ENCODE measurements at places on chromosomes 7 and 10.

- no peak for DNase-seq
Measured at GRCh38 chr7:26673271-26673670, 191.1 kb downstream of the SKAP2 start.

- DNase-seq, result no peak
Measured at GRCh38 chr10:43078175-43078985, 1.5 kb downstream of the RET start.

DNA sequence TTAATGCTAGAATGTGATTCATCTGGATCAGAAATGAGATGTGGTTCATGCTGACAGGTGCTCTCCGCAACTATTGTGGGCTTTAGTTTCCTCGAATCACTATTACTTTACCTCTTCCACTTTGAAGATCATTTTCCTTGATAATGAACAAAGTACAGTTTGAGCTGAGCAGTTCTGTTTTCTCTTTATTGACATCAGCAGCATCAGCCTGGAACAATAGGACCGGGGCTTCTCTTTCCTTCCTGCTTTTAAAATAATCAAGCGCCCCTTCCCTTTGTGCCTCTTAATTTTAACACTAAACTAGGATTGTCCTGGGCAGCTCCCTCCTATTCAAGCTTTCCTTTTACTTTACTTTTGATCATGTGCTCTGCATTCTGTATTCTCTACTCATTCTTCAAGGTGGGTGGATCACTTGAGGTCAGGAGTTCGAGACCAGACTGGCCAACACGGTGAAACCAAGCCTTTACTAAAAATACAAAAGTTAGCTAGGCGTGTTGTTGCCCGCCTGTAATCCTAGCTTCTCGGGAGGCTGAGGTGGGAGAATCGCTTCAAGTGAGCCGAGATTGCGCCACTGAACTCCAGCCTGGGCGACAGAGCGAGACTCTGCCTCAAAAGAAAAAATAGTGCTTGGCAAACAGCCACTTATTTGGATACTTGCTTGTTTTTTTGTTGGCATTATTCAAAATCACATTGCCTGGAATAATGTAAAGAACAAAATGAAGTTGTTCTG is 67.0 kb upstream of the RHEB start:
- DNase-seq, result no peak

DNA sequence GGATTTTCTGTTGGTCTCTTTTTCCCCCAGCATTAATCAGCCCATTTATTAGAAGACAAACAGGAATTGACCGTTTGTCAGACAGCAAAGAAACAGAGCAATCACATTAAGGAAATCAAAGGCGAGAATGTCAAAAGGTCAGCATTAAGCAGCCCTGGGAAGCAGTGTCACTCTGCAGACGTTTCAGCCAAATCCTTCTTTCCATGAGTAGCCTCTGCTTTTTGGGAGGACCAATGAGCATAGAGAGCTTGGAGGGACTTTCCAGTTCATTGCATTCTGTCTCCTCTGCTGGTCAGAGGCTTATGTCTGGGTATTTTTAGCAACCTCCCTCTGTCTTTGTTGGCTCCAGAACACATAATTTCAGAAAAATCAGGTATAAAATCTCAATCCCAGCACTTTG is 481.4 kb downstream of the GALNT17 start:
- peak; percentile 48 for DNase-seq

DNA sequence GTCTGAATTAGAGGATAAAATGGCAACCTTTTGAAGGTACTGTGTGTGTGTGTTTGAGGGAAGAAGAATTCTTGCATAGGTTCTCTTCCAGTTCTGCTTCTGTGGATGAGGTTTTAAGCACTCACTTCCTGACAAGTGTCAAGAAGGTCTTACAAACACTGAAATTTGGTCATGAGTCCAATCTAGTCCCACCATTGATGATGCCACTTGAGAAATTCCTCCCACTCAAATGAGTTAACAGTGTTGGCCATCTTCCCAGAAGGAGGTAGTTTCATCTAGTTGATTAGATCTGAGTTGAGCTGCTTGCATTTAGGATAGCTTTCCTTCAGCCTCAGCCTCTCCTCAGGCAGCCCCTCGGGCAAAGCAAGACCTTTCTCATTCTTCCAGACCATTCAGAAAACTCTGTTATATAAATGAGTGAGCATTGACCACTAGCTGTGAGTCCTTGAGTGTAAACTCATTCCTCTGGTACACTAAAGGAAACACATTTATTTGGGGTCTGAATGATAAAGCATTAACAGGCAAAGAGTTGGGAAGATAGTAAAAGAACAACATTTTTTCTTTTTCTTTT is 189.5 kb downstream of the TRIL start:
- no peak for DNase-seq

DNA sequence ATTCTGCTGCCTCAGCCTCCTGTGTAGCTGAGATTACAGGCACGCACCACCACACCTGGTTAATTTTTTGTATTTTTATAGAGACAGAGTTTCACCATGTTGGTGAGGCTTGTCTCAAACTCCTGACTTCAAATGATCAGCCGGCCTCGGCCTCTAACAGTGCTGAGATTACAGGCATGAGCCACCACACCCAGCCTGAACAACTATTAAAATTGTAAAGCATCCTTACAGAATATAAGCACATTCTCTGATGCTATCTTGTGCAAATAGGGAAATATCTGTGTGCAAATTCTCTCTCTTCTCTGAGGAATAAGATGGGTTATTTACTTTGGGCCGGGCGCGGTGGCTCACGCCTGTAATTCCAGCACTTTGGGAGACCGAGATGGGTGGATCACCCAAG is 12.5 kb downstream of the NUDCD3 start:
- DNase-seq, result no peak

- no peak for DNase-seq
Measured at GRCh38 chr7:47551668-47552440, 30.1 kb downstream of the TNS3 start.

- no peak for DNase-seq
Measured at GRCh38 chr10:133457100-133457841, 3.5 kb downstream of the SCART1 start.

DNA sequence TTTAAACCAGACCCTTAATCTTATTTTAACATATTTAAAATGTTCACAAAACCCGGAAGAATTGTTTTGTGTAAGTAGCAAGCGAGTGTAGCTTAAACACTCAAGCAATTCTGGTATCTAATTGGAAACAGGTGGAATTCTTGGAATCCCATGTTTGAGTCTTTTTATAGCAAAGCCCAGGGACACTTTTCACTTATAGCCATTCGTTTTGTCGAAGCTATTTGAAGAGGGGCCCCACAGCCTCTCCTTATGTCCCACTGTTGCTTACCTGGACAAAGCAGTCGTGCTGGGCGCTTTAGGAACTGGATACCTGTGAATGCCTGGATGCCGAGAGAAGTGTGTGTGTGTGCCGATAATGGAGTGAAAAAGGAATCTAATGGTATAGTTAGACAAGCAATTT is 3.3 kb downstream of the CUX1 start:
- no peak for DNase-seq

GRCh38 chr10:113939212-113939860 is 84.9 kb downstream of the NHLRC2 start:
- DNase-seq, result no peak

DNA sequence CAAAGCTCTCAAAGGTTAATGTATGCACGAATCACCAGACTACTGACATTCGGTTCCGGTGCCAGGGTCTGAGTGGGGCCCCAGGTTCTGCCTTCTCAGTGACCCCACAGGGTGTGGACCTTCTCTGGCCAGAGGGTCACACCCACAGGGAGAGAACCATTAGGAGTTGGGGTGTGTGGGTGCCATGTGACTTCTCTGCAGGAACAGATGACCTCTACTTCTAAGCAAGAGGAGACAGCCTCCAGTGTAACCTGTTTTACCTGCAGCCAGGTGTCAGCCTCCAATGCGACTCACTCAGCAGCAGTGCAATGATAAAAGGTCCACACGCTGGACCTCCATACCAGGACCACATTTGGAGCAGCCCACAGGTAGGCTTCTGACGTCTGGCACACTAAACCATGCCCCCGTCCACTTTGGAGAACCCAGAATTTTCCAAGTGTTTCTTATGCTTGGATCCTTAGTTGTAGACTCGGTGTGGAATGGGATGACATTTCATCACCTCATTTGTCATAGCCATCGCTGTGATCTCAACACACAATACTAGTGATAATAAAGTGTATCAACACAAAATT is 16.2 kb upstream of the INSIG1 start:
- DNase-seq, result no peak

DNA sequence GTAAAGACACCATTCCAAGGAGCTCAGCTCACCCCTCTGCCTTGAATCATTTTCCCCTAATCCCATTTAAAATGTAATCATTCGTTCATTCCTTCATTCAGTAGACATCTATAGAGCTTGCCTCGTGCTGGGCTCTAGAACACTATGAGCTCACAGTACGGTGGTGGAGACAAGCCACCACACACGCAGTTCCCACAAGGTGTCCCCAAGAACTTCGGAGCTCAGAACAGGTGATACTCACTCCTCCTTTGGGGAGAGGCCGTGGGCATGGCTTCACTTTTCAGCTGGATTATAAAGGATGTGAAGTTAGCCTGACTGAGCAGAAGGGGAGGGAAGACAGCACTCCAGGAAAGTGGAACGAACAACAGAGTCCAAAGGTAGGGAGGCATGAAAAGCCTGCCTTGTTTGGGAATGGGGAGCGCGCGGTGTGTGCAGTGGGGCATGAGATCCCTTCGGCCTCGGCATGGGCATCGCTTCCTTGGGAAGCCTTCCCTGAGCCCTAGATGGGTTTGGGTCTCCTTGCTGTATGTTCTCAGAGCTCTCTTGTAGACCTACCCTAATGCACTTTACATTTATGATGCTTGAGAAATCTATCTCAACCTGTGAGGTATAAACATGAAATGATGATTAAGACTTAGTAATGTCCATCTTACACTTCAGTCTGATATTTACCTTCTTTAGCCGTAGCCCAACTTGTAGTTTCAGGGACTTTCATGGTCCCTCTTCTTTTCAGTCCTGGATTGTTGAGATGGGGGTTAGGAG is 809 bp upstream of the OGA start:
- DNase-seq, result no peak

- DNase-seq, result no peak
Measured at GRCh38 chr7:11274074-11274473, 300.4 kb downstream of the PHF14 start.
